ENCODE measurements at places on chromosomes 7 and 10.

DNA sequence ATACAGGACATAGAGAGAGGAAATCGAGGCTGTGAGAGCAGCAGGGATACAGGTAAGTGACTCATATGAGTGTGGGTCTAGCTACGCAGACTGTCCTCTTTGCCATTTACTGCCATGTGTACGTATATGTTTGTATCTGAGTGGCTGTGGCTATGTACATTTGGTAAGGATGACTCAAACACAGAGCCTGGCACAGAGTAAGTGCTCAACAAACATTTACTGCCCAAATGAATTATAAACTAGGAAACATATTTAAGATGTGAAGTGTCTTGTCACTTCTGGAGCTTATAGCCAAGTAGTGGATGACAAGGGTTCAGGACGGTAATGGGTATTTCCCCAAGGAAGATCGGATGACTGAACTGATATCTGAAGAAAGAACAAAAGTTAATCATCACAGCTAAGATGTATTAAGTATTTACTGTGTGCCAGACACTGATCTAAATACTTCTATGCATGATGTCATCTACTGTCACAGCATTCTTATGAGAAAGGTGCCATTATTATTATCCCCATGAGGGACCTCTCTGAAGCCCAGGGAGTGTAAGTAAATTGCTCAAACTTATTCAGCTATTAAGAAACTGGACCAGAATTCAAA is 6.0 kb downstream of the MRPL43 start:
- no peak for DNase-seq

GRCh38 chr7:2251841-2252771 is 10.1 kb downstream of the NUDT1 start:
- no peak for DNase-seq

- DNase-seq = no peak
Measured at GRCh38 chr10:122877264-122877663, 2.1 kb downstream of the FAM24B start.

- no peak for DNase-seq
Measured at GRCh38 chr10:77458986-77459590, 178.5 kb downstream of the KCNMA1 start.

GRCh38 chr7:35480806-35481205 is 214.1 kb downstream of the HERPUD2 start:
- DNase-seq = no peak

GRCh38 chr7:2628130-2628482 is 3.7 kb upstream of the TTYH3 start:
- DNase-seq = no peak

- DNase-seq = no peak
Measured at GRCh38 chr10:48899781-48900180, 39.9 kb downstream of the LRRC18 start.

- DNase-seq = no peak
Measured at GRCh38 chr7:15837306-15837950, 150.9 kb upstream of the MEOX2 start.

GRCh38 chr7:45578467-45578866 is 4.3 kb downstream of the ADCY1 start:
- DNase-seq = no peak

- no peak for DNase-seq
Measured at GRCh38 chr7:123425246-123425645, 109.1 kb downstream of the IQUB start.

DNA sequence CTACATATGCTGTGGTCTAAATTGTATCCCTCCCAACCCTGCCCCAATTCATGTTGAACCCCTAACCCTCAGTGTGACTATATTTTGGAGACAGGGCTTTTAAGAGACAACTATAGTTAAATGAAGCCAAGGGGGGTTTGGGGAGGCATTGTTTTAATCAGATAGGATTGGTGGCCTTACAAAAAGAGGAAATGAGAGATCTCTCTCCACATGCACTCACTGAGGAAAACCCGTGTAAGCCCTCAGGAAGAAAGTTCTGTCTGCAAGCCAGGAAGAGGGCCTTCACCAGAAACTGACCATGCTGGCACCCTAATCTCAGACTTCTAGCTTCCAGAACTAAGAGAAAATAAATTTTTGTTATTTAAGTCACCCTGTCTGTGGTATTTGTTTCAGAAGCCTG is 276.7 kb downstream of the KIF20B start:
- no peak for DNase-seq

DNA sequence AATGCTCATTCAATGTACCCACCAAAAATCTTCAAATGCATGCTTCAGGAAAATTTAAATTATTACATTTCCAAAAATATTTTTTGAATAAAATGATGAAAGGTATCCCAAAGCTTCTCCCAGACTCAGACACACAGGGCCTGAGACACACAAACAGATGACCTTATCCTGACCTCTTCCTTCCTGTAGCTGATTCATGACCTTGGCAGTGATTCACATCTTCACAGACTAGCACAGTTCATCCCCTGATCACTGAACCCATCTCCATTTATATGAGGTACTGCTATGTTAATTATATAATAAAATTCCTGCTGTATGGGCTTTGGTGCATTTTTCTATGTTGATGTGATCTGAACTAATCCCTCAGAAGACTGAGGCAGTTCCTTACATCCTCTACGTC is 265.0 kb upstream of the GLI3 start:
- no peak for DNase-seq

DNA sequence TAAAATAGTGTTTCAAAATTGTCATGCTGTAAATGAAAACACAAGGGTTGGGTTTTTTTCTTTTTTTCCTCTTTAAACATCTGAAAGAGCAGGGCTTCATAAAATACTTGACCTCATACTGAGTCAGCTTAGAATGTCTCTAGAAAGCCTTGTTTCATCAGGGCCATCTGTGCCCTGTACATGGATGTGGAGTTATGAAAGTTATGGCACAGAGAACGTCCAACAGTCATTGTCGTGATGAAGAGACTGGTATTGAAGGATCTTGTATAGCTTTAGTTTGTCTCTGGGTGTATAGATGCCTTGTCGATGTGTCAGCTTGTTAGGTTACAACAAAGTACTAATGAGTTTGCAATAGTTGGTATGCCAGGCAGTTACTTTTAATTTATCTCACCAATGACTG is 127.3 kb downstream of the FAM204A start:
- no peak for DNase-seq

DNA sequence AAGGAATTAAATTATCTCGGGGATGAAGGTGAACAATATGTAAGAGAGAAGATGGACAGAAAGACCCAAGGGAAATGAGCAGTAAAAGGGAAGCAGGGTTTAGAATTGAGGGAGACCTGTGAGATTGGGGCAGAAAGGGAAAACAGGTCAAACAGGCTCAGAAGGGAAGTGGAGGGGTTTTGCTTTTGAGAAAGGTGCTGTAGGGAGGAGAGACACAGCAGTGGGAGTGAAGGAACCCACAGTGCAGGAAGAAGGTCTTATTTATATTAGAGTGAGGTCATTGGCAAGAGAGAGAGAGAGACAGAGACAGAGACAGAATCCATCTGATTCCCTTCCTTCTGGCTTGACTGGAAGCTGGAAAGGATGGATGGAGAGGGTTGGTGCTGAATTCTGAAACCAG is 3.5 kb upstream of the TCAF1 start:
- no peak for DNase-seq

GRCh38 chr10:70726909-70727495 is 54.7 kb downstream of the ADAMTS14 start:
- no peak for DNase-seq

- DNase-seq = no peak
Measured at GRCh38 chr7:111734954-111735660, 172.8 kb upstream of the IMMP2L start.

GRCh38 chr10:93816123-93816747 is 58.5 kb downstream of the LGI1 start:
- peak; percentile 2 for DNase-seq

DNA sequence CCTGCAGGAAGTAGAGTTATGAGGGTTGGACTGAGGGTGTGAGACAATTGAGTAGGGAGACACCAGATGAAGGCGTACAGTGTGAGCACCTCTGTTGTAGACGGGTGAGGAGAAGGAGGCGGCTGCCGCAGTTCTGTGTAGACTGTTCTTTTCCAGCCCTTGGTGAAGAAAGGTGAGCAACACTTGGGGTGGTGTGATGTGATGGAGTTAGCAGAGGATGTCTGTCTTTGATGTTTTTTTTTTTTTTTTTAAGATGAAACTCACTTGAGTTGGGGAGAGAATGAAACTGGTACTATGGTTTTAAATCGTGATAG is 42.8 kb upstream of the RNF216 start:
- no peak for DNase-seq

DNA sequence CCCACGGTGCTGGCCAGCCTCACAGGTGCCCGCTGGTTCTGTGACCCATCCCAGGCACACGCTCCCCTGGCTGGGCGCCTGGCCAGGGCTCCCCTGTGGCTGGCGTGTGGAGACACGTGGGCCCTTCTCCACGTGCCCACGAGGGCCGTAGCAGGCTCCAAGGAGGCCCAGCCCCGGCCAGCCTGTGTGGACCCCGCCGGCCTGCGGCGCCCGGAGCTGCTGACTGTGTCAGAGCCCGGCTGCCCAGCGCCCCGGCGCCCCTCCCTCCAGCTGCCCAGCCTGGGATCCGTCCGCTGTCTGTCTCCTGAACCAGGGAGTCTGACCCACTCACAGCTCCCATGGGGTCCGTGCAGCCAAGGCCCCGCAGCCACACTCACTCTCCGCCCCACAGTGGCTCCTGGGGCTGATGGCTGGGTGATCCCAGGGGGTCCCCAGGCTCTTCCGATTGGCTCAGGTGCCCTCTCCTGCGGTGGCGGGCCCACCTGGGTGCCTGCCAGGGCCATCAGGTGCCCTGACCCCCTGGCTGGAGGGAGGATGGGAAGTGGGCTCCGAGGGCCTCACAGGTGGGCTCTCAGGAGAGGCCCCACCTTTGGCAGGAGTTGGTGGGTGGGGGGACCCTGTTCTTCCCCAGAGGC is 9.6 kb downstream of the TMEM184A start:
- DNase-seq = no peak

- no peak for DNase-seq
Measured at GRCh38 chr7:142872106-142872675, 13.4 kb downstream of the TRPV6 start.

- no peak for DNase-seq
Measured at GRCh38 chr7:134276951-134277350, 39.8 kb downstream of the SLC35B4 start.

DNA sequence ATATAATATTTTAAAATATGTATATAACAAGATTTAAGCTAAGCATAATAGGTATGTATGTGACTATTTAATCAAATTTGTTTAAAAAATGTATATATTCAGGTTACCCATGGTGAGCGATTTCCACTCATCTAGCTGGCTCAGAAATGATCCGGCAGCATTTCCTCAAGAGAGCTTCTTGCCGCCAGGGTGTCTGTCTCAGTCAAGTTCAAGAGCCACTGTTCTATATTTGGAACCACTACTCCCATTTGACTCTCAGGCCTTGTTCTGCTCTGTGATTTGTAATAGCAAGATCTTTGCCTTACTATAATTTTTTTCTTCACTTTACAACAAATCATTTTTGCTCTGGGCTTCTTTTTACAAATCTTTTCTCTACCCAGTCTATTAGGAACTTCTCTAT is 48.7 kb upstream of the CNTNAP2 start:
- no peak for DNase-seq

DNA sequence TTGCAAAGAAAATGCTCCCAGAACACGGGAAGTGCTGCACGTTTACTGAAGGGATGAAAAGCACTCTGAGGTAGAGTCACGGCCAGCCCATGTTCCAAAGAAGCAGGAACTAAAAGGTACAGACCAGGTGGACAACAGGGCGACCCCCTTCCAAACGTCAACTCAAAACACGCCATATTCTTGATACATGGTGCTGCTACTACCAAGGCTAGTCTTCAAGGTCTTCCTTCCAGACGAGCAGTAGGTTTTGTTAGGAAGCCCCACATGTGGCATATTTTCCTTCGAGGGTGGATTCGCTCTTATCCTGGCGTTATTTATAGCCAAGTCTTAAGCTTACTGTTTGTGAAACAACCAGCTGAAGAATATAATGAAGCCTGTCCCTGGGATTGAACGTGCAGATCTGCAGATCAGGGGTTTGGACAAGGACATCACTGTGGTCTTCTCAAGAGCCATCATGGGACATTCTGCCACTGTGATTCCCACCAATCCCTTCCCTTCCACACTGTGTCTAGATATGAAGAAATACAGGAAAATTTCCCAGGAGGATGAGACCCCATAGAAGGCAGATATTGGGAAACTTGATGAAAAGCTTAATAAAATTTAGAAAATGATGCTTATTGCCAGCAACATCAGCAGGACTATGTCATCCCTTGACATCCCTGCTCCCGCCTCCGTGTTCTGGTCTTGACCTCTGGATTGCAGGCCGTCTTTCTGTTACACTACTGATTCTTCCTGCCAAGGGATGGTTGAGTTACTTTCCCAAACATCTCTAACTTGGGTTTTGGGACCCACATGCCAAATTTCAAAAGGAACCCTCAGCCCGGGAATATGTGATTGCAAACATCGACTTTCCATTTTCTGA is 734.4 kb downstream of the PARD3 start:
- DNase-seq = no peak

DNA sequence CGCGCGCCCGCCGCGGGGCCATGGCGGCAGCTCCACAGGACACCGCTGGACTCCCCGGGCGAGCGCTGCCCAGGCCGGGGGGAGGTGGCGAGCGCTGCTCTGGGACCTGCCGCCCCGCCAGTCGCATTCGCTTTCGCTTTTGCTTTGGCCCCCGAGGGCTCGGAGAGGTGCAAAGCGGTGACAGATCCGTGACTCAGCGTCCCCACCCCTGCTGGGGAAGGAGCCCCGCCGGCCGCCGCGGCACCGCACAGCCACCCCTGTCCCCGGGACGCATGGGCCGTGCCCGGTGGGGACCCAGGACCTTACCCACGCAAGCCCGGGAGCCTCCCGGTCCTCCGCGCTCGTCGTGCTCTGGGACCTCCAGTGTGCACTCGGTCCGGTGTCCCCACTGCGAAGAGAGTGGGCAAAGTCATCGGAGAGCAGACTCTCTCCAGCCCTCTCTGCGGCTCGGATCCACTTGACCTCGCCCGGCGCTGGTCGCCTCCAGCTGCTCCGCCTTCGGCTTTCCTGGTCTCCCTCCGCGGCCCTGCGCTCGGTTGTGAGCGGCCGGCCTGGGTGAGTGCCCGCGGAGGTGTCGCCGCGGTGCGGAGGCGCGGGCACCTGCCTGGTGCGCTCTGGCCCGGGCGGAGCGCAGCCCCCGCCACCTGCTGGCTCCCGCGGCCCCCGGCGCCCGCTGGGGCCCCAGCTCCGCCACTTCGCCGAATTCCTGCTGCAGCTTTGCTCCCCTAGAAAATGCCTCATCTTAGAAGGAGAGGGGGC is at the start of gene IL15RA:
TSS of gene IL15RA (minus strand) at position 73 of the 759 bp plus-strand sequence. CDS start at position 22, 51 bp downstream.
- DNase-seq = no peak

GRCh38 chr10:97024168-97025073 is 161.3 kb downstream of the SLIT1 start:
- no peak for DNase-seq
